ENCODE measurements at places on chromosomes 12 and 14.

- no peak for DNase-seq
These were observed 275.7 kb downstream of the CCDC59 start for GRCh38 chr12:82082501-82082900.

DNA sequence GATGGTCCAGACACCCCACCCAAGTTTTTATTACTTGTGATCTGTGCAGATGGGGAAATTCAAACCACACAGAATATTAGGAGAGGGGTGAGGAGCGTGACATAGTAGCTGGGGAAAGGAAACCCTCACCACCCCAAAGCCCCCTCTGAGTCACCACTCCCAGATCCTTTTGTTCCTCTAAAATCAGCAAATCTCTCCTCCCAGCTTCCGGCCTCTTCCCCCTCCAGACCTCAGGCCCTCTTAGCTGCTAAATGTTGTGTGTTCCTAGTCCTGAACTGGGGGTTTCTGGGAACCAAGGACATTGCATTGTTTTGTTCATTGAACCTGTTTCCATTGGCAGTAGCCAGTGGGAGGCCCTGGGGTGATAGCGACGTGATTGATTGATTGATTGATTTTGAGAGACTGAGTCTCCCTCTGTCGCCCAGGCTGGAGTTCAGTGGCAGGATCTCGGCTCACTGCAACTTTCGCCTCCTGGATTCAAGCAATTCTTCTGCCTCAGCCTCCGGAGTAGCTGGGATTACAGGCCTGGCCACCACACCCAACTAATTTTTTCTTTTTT is 5.9 kb upstream of the ORAI1 start:
- no peak for DNase-seq

- DNase-seq, result no peak
These were observed 173.9 kb upstream of the ATF7IP start for GRCh38 chr12:14191612-14192011.

DNA sequence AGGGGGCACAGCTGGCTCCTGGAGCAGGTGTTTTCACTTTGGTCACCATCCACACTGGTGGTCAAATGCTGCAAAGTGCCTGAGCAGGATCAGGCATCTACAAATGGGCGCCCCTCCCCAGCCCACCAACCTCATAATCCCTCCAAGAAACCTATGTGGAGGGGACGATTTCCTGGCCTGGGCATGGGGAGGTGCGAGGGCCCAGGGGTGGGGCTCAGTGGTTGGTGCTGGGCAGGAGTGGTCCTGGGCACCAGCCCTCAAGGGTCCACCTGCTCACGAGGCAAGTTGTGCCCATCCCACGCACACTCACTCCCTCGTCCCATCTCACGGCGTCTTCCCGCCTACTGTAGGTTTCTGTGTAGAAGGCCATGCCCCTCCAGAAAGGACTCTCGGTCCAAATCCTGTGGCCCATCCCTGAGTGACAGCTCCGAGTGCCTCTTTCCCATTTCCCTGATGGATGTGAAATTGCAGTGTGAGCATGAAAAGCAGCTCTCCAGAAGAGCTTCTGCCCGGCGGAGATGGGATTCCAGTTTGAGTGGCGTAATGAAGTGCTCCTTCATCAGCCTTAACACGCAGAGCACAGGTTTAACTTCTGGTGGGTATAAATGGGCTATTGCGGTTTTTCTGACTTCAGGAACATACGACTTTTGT is 36.9 kb downstream of the SLC15A4 start:
- no peak for DNase-seq

GRCh38 chr12:14249368-14249767 is 116.1 kb upstream of the ATF7IP start:
- no peak for DNase-seq

DNA sequence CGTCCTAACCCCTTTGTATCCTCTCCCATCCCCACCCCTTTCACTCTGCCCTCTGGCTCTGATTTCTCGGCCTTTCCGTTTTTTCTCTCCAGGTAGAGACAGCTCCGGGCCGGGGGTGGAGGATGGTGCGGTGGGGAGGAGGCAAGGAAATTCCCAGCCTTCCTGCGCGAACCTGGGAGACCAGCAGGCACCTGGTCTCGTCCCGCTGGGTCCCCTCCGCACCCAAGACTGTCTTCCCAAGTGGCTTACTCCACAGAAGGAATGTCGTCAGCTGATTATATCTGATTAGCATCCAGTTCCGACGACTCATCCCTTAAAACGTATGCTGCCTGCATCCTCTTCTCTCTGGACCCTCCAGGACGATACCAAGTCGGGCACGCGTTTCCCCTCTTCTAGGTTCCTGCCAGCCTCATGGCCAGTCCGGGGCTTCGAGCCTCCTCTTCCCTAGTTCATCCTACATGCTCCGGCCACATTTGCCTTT is 42.2 kb upstream of the CAPRIN2 start:
- DNase-seq, result no peak

DNA sequence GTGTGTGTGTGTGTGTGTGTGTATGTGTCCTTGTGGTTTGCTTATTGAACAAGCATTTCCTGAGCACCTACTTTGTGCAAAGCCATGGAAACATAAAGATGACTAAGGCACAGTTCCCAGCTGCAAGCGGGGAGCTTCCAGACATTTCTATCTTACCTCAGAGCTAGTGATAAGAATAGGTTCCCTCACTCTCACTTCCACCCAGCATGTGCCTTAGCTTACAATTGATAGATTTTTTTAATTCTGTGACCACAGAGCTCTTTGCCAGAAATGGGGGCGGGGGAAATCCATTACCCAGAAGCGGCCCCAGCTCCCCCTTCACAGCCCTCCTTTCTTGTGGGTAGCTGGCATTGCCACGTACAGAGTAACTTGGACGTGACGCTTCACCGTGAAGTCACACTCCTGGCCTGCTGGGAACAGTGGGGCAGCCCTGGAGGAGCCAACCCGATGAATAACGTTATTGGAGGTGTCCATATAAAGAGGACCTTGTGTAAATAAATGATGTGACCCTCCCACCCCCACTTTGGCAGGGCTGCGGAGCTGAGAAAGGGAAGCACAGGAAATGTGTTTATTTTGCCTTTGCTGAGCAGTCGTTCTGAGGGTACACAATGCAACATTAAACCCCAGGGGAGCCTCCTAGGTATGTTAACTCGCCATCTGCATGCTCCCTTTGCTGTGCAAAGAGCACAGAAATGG is 238.9 kb downstream of the CHST11 start:
- peak; percentile 20 for DNase-seq

GRCh38 chr14:34537677-34538009 is 1.9 kb downstream of the EAPP start:
- no peak for DNase-seq

DNA sequence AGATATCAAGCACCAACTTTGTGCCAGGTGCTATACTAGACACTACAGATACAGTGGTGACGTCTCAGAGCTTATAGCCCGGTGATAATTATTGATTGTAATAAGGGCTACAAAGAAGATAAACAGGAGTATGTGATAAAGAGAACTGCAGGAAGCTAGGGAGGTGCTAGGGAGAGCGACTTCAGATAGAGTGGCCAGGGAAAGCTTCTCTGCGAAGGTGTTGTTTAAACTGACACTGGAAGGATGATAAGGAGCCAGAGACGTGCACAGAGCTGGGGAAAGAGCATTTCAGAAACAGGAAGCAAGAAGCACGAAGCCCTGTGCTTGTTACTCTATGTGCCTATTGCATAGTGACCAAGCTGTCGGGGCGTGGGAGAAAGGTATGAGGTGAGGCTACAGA is 48.1 kb upstream of the OTX2 start:
- DNase-seq, result no peak

DNA sequence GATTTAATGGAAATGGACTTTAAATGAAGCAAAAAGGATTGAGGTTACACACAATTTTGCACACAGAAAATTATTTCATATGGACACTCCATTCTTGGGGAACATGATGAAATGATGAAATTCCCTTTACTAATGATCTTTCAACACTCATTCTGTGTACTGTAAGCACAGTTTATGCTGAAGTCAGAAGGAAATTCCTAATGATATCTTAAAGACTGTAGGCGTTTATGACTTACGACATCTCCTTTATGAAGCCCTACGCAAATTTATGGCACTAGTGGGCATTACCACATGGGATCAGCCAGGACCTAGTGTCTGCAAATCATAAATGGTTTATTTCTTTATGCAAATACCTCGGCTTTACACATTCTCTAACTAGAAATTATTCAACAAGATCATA is 97.9 kb upstream of the SOX5 start:
- DNase-seq, result no peak

- no peak for DNase-seq
These were observed 26.4 kb downstream of the TM7SF3 start for GRCh38 chr12:26987634-26988424.

DNA sequence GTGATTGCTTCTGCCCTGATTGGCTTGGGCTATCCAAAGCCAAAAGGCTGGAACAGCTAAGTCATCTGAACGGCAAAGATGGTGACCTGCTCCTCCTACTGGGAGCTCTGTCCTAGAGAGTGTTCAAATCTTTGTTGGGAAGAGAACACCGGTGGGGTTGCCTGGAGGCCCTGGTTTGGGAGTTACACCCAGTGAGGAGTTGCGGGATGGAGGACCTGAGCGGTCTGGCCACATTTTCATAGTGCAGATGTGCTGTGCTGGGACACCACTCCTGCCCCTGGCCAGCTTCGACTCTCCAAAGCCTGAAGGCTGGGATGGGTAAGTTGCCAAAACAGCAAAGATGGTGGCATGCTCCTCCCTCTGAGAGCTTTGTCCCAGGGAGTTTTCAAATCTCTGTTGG is 795.4 kb downstream of the TRHDE start:
- no peak for DNase-seq

GRCh38 chr12:109716092-109716479 is 2.5 kb downstream of the FAM222A start:
- no peak for DNase-seq

DNA sequence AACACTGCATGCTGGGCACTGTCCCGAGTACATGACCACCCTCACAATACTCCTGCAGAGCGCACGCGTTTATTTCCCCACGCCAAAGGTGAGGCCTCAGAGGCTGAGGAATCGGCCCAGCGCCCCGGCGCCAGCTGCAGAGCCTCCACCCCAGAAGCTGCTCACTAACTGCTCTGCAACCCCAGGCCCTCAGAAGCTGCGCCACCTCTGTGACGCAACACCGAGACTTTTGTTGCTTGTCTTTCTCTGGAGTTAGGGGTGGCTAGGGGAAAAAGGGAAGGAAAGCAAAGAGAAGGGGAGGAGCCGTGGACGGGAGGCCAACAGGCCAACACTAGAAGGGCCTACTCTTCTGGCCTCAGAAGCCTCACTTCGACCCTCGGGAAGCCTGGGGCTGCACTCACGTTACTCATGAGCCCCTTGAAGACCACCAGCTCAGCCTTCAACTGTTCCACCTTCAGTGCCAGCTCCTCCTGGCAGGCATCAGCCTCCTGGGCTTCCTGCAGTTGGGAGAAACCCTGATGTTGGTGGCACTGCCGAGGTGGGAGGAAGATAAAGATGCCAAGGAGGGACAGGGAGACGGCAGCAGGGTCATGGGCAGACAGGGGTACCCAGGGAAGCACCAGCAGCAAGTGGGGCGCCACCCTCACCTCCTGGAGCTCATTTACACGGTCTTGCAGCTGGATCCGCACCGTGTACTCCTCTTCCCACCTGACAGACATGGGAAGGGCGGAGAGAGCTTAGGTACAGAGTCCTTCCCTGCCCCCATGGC is 5.4 kb downstream of the IFFO1 start:
- DNase-seq, result no peak

DNA sequence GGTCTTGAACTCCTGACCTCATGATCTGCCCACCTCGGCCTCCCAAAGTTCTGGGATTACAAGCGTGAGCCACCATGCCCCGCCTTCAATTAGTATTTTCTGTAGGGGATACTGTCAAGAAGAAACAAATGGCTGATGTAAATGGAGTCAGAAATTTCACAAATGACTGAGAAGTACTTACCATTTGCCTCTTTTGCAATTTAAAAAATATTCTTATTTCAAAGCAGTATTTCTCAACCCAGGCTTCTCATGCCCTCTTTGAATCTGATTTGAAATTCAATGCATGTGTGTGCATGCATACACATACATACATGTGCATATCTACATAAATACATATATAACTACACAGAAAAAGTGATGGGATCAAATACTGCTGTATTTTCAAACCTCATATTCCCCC is 4.4 kb downstream of the PSMA6 start:
- no peak for DNase-seq

DNA sequence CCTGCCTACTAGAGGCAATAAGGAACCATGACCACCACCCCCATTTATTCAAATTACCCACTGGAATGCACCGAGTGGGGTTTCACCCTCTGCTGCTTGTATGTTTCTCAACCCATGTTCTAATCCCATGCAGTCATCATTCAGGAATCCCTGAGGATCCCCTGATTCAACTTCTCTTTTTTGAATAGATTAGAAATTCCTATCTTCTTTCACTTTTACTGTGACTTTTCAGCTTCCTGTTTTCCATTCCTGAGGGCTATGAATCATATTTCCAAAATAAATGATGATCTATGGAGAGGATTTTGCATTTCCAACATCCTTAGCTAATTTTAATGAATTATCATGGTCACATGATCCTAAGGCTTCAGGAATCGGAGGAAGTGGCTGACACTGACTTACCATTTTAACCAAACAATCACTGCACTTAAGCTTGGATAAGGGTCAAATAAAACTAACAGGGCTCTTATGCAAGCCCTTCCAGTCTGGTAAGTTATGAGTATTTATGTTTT is 19.4 kb upstream of the P2RX4 start:
- no peak for DNase-seq

DNA sequence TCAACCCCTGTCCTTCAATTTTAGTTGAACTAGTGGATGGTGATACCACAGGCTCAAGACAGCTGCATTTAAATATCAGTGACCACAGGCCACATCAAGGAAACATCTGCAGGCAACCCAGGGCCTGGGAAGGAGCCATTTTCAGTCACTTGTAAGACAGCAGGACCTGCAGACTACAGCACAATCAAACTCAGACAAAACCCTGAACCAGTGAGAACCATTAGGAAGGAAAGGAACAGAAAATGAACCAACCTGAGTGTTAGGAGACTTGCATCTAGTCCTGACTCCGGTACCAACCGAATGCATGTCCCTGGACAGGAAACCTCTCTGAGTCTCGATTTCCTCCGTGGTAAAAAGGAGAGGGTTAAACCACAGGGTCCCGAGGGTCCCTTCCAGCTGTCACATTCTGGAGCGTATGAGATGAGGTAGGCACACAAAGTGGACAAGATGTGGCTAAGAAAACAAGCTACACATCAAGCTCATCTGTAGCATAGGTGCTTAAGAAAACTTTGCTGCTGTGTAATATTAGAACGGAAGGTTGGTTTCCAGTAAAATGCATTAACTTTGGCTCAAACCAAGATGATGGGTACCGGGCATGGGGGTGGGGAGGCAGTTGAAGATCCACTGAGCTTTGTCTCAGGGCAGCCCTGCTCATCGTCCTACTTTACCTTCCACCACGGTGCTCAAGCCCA is 1.6 kb upstream of the CDKN1B start:
- peak; percentile 53 for DNase-seq

DNA sequence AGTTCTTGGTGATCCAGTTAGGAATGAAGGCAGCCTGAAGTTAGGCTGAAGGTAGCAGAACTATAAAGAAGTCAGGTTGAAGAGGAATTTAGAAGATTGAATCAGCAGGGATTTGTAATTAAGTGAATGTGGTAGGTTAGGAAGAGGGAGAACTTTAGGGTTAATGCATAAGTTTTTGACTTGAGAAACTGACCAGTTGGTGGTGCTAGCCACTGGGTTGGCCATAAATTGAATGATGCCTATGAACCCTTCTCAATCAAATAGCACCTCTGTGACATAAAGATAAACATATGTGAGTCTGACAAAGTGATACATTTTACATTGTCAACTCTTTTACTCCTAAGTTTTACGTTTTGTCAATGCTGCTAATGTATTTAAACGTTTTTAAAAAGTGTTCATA is 290.6 kb upstream of the NAV3 start:
- no peak for DNase-seq
